Activated CD4-positive, alpha-beta T cell treated with anti-CD3 and anti-CD28 coated beads, Interleukin-2, amount 50 U/mL, for 16 hours (primary cell): ENCODE measurements at places on chromosomes 2 and 18.

DNA sequence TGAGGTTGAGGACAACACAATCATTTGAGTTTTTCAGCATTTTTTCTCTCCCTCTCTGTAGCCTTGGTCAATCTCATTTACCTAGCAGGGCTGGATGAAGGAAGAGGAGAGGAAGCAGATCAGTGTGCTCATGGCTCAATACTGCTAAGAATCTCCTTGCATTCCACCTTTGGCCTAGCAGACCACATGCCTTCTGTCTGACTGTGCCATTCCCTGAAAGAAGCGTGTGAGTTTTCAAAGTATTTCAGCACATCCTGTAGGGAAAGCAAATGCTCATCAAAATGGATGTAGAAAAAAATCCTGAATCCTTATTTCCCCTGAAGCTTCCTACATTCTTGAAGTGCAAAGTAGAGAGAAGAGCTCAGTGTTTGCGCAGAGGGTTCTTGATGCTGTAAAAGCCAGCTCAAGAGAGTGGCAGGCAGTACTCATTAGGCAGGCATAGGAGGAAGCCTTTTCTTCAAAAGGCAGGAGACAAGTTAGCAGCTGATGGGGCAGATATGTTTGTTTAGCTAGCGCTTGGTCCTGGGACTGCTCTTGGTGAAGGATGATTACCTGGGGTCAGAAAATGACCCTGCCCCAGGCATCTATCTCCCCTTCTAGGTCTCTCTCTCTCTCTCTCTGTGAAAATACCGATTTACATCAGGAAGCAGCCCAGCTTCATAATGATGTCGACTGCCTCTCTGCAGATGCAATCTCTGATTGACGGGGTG, 14.4 kb upstream of the PIK3C3 start:
- DNase-seq = no peak

DNA sequence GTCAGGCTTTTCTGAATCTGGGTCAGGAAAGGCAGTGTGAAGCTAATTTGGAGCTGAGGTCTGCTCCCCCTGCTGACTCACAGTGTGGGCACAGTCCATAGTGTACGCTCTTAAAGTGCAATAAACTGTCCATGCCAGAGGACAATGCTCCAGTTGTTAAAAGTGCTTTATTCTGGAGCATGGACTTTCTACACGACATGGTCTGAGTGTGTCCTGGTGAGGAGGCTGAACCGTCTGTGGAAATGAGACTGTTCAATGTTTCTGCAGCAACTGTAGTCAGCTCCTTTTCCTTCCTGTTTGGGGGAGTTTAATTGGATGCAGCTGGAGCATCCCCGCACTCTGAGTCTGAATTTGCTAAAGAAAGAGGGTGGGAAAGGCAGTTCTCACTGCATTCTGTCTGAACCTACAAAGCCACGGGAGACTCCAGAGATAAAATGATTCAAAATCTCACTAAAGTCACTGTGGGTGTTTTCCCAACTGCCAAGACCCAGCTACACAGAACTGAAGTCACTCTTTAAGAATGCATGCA, 110.2 kb upstream of the TRIB2 start:
- no peak for DNase-seq

- peak; percentile 15 for DNase-seq
Measured at GRCh38 chr2:40401896-40402295, 50.0 kb downstream of the SLC8A1 start.

DNA sequence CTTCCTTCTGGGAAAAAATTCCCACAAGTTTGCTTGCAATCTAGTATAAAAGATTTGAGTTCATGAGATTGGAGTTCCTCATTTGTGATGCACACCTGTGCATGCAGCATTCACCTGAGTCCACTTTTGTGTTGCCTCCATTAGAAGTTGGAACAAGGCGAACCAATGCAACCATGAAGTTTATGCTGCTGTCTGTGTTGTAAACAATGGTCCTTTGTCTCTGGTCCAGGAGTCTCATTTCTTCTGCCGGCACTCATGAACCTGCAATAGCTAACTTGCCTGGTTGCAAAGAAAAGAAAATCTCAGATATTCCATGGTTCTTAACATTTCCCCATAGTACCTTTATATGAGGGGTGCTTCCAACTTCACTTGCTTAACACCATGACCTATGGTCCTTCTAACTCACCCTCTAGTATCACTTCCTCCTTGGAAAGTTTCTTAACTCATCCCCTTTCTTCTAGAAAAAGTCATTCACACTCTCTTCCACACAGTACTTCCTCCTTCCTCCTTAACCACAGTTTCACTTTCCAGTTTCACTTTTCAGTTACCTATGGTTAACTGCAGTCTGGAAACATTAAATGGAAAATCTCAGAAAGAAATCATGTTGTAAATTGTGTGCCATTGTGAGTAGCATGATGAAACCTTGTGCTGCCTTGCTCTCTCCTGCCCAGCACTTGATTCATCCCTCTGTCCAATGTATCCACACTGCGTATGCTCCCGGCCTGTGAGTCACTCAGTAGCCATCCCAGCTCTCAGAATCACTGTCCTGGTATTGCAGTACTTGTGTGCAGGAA, 128.8 kb upstream of the TRIB2 start:
- peak; percentile 26 for DNase-seq
